ENCODE measurements at places on chromosomes 1 and 21. TPM values are rescaled to one million over a fixed set of nuclear protein-coding genes. Genes with fewer than 3 reads are reported as not detected.
A peak's percentile ranks its signal among the peaks of the same experiment; 100 is the strongest.

PRRX1 gene
- total RNA-seq, result not detected

GRCh38 chr1:26862781-26863684 lies at the start of gene SFN:
TSS of gene SFN (plus strand) at chr1:26863149. CDS start at chr1:26863213, 64 bp downstream.
- peak; percentile 88 for DNase-seq

- DNase-seq, result no peak
These were observed 1.4 kb upstream of the C1QC start for GRCh38 chr1:22641906-22642636.

USH2A gene
- 0.05 TPM for total RNA-seq

DNA sequence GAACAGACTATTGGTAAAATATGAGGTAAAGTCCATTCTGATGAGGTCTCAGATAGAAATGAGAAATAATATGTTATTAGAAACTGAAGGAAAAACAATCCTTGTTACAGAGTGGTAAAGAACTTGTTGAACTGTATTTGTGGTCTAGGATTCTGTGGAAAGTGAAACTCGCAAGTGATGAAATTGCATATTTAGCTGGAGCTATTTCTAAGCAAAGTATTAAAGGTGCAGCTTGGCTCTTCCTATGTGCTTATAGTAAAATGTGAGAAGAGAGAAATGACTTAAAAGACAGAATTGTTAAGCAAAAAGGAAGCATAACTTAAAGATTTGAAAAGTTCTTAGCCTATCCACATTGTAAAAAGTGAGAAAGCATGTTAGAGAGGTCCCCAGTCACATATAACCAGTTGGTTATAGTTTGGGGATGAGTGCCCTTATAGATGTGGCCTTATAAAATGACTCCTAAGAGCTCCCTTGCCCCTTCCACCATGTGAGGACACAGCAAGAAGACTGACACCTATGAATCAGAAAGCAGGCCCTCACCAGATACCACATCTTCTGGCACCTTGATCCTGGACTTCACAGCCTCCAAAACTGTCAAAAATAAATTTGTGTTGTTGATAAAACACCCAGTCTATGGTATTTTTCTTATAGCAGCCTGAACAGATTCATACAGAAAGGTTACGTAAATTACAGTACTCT lies 24.8 kb downstream of the PHTF1 start:
- no peak for DNase-seq

All from renal cortical epithelial cell (primary cell).